Prostate gland (tissue), 2 donors: ENCODE measurements at places on chromosomes 11 and 22.

- DNase-seq, result no peak
These were observed 21.6 kb downstream of the INCENP start for GRCh38 chr11:62145261-62145871.

GRCh38 chr11:71563406-71563805, 2.0 kb upstream of the KRTAP5-10 start:
- DNase-seq, result no peak

- no peak for DNase-seq
These were observed 134.1 kb downstream of the SLC17A6 start for GRCh38 chr11:22472306-22472705.

- DNase-seq, result no peak
These were observed 419.4 kb downstream of the BRD1 start for GRCh38 chr22:49408102-49408836.

- no peak for DNase-seq
These were observed 210.8 kb downstream of the PGR start for GRCh38 chr11:100918551-100919500.

DNA sequence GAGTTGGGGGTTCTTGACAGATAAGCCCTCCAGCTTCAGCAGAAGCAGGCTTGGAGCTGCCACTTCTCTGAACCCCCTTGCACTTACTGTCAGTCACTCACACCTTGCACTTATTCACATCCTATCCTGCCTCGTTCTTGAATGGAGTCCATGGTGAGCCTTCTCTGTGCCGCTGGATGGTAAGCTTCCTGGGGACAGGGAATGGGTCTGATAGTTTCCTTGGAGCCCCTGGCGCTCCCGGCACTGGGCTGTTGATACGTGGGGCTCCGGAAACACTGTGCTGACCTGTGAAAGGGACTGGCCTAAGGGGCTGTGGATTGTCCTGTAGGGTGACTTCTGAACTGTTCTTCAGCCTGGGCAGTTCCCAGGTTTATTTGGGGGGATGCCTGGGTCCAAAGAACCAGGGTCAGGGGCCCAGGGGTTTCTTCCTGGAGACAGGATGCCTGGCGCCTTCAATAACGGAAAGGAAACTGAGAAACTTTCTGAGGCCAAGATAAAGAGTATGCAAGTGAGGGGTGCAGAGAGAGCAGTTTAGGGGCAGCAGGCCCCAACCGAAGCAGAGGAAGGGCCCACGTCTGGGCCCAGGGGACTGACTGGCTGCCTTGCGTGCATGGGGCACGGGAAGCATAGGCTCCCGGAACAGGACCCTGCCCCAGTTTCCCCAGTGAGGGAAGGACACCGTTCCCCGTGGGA, 709 bp upstream of the ST3GAL4 start:
- no peak for DNase-seq

DNA sequence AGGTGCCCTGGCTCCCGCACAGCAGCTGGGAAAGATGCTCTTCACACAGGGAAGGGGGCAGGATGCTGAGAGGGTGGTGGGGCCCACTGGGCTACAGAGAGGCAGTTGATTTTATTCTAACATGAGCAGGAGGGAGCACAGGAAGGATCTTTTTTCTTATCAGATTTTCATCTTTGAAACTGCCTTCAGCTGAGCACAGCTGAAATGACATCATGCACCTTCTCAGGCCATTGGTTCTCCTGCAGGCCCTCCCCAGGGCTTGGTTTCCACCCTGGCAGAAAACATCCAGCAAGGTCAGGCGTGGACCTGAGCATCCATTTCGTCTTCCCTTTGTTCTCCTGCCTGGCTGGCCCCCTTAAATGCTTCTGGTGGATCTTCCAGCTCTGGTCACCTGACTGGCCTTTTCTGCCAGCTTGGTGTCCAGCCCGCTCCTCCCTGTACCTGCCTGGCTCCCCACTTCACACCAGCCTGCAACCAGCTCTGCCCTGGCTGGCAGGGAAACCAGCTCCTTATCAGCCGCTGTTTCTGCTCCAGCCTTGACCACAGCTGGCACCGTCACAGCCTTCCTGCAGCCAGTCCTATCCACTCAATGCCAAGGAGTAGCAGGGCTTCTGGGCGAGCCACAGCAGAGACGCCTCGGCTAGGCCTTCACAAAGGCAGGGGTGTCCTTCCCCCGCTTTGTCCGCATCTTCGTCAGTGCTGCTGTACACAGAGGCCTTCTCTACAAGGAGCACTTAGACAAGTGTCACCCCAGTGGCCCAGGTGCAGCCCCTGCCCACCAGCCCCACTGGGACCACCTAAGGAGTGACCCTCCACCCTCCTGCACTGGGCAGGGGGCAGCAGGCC, 36.5 kb downstream of the TOM1 start:
- no peak for DNase-seq

- DNase-seq, result no peak
These were observed 13.7 kb downstream of the RASD2 start for GRCh38 chr22:35554297-35554845.

DNA sequence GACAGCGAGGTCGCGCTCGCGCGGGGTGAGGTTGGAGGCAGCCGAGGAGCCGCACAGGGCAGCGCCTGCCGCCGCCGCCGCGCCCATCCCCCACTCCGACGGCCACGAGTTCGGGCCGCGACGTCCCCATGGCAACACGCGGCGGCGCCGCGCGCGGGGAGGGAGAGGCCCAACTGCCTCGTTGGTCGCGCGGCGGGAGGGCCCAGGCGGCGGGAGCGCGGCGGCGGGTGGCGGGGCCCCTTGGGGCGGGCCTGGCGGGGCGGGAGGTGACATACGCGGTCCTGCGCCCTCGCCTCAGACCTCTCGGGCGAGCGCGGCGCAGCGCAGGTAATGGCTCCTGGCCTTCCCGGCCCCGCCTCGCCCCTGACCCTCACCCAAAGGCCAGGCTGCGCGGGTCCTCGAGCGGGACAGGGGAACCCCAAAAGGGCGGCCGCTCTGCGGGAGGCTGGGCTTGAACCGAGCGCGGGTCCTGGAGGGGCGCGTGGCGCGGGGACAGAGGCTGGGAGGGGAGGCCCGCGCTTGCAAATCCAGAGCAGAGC, at the start of gene DEUP1:
DEUP1 (plus strand) TSS at position 297 of the 539 bp plus-strand sequence. CDS start 1,518 bp downstream, outside the sequence.
- peak; percentile 50 for DNase-seq

DNA sequence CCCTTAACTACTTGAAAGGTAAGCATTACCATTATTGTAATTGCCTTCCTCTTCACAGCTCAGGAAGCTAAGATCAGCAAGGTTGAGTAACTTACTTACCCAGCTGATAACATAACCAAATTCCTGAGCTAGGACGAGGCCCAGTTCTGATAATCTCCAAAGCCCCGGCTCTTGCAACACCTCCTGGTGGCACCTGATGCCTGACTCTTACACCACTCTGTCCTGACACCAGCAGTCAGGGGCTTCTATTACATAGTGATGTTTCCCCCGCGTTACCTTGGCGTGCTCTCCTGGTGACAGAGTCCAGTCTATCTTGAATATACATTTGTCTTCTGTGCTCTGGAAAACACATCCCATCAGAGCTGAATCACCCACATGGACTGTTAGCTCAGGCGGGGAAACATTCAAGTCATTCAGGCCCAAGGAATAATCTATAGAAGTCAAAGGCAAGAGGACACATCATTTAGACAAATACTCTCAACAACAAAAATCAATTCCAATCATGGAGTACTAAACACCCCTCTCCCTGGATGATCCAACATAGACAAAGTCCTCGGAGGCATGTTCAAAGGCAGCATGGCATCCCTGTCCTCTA, 12.6 kb downstream of the JAML start:
- no peak for DNase-seq

GRCh38 chr11:125519860-125520834, 24.1 kb upstream of the FEZ1 start:
- no peak for DNase-seq

DNA sequence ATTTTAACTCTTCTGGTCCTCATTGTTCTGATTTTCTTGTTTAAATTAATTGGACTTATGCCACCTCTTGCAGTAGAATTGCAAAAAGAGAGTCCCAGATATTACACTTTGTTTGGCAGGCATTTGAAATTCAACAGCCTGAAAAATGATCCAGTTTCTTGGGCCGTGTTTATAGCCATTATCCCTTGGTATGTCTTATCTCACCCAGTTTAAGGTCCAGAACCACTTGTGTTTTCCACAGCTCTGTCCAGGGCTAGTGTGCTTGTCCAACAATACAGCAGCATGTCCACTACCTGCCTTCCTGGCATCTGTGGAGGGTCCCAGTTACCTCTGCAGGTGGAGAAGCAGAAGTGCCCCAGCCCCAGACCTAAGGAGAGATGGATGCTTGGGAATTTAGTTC, 397.4 kb downstream of the SOX6 start:
- no peak for DNase-seq
